ENCODE measurements at places on chromosomes 4 and X.

- DNase-seq = peak; percentile 96
These were observed at the start of gene ZMAT1 for GRCh38 chrX:101931488-101932248. TSS of gene ZMAT1 (minus strand) at chrX:101932027. CDS start at chrX:101932008, 19 bp downstream.

- DNase-seq = no peak
These were observed 9.6 kb downstream of the BMP3 start for GRCh38 chr4:81040012-81040659.

DNA sequence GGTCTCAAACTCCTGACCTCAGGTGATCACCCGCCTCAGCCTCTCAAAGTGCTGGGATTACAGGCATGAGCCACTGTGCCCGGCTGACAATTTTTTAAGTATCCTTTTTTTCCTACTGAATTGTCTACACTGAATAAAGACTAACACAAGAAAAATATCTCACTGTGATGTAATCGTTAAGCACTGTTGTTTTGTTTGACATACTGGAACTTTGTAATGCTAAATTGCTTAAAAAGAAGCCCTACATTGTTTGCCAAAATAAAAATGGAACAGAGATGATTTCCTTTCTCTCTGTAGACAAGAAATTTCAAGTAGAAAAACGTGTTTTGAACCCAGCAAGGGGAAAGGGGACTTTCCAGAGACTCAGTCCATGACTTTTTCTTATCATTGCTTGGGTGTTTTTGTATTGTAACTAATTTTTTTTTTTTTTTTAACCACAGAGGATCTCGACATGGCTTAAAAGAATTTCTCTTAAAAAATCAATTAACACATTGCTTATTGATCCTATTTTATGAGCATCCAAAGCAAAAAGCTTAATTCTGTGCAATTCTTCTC, 74.9 kb downstream of the TMEM156 start:
- no peak for DNase-seq

DNA sequence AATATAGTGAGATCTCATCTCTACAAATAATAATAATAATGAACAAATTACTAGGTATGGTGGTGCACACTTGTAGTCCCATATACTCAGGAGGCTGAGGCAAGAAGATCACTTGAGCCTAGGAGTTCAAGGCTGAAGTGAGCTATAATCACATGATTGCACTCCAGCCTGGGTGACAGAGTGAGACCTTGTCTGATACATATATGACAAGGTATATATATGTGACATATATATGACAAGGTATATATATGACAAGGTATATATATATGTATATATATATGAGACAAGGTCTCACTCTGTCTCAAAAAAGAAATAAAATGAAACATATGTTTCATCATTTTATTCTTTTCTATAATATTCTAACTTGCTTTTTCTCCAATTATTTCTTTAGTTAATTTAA, 278.1 kb upstream of the TET2 start:
- DNase-seq = no peak

GRCh38 chr4:110442309-110442708, 33.6 kb upstream of the ENPEP start:
- DNase-seq = no peak

GRCh38 chr4:995311-996026, 2.3 kb upstream of the SLC26A1 start:
- no peak for DNase-seq

DNA sequence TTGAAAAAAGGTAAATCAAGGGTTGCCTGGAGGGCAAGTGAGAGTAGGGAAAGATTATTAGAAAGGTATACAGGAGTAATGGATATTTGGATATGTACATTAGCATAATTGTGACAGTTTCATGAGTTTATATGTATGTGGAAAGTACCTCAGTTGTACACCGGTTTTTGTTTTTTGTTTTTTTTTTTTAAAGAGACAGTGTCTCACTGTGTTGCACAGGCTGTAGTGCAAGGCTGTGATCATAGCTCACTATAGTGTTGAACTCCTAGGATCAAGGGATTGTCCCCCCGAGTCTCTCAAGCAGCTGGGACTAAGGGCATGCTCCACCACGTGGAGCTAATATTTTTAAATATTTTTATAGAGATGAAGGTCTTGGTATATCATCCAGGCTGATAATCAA, 15.3 kb upstream of the HPGD start:
- no peak for DNase-seq
